Fibroblast of pulmonary artery (primary cell): ENCODE measurements at places on chromosomes 3 and 15.

DNA sequence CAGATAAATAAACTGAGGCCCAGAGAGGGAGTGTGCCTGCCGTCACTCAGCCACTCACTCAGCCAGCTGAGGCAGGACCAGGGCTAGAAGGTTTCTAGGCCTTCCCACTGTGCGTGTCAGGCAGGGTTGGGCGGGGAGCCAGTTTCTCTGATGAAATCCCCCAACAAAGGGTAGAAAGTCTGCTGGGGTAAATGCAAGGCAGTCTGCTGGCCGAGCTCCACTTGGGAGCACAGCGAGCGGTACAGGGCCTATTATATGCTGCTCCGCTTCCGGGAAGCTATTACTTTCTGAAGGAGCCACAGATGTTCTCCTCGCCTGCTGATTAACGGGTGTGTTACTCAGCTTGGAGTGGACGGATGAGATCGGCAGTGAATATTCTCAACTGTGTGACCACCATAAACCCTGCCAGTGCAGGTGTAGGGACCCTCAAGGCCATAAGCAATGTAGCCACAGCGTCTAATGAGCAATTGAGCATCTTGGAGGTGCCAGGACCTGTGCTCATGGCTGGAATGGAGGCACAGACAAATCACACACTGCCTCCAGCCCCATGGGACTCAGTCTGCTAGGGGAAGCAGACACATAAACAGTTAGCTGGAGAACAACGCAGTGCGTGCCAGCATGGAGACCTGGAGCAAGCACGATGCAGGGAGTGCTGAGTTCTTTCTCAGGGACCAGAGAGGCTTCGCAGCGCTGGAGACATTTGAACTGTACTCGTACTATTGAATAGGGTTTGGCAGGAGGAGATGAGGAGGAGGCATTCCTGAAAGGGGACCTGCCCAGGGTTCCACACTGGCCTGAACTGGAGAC is 42.1 kb downstream of the CORO2B start:
- DNase-seq = peak; percentile 99

- no peak for DNase-seq
Measured at GRCh38 chr15:37037071-37037655, 63.2 kb downstream of the MEIS2 start.

DNA sequence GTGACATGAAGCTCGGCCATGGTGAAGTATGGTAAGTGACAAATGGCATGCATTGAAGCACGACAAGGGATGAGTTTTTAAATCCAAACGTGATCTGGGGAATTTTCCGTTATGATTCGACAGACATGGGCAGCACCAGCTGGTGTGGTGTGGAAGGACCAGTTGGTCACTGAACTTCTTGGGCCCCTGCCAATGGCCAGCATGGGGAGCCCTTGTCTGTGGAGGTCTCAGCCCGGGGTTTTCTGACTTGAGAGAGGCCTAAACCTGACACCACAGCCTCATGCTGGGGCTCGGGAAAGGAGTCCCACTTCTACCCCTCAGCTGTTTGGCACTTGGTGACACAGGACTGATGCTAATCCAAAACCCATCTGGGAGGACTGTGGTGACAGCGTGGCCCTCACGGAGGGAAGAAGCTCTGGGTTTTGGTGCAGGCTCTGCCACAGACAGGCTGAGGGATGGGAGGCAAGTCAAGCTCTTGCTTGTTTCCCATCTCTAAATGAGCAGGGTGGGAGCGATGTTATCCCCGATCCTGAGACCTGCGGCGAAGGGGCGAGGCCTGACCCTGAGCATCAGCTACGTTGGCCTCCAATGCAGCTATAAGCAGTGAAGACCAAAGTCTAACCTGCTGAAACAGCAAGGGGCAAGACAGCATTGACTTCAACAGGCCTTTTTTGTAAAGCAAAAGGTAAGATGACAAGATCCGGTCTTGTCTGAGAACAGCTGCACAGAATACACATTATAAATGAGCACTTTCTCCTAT is 69.5 kb downstream of the ATP1B3 start:
- DNase-seq = no peak

DNA sequence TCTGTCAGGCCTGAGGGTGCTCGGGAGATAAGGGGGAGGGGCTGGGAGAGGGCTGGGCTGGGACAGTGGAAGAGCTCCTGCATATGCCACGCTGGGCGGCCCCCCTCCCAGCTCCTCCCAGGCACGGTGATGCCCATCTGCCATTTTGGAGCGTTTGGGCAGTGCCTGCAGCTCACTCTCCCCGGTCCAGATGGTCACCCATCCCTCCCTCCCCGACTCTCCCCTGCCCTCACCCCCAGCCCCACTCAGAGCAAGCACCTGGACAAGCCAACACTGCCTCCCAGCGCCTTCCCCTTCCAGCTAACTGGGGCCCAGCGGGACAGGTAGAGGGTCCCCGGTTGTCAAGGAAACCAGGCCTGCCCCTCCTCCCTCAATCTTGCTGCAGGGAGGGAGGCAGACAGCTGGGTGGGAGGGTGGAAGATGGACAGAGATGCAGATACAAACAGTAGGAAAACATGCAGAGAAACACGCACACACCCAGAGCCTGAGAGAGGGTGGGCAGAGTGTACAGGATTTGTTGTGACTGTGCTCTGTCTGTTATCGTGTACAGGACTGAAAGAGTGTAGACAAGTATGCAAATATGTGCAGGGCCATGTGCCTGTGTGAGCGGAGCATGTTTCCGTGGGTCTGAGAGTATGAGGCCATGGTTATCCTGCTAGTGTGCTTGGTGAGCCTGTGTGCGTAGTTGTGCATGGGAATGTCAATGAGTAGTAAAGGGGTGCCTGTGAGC is 17.5 kb upstream of the CORO2B start:
- DNase-seq = no peak

- no peak for DNase-seq
Measured at GRCh38 chr3:126433105-126433430, 38.4 kb downstream of the CFAP100 start.

DNA sequence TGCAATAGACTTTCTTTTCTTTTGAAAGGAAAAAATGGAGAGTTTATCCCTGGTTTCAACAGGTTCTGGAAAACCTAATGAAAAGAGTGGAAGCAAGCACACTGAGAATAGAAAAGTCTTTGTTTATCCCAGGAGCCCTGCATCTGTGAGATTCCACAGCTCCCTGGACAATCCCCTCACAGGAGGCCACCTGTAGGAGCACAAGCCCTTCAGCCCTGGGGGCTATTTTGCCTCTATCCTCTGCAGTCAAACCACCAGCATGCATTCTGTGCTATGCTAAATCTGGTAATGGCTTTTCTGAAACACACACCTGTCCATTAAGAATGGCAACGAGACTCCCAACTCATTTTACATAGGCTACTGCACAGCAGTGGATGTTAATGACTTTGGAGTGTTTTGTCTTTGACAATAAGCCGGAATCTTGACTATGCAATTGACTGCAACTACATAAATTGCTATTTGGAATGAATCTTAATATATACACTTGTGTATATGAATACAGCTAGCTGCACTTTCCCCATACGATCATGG is 369.4 kb downstream of the NR2F2 start:
- DNase-seq = no peak

DNA sequence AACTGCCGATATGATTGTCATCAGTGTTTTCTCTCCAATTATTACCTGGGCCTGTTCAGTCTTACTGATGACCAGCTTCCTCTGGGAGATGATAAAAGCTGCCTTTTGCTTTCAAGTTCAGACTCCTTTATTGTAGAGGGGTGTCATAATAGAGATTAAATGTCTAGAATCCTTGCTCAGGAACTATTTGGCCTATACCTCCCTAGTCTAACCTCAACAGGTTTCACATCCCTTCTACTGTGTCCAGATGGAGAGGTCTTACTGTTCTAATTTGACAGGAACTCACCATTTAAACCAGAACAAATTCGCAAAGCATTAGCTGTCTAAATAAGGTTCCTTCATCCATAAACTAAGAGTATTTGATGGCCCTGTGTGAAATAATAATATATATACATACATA is 88.0 kb downstream of the BCHE start:
- no peak for DNase-seq

DNA sequence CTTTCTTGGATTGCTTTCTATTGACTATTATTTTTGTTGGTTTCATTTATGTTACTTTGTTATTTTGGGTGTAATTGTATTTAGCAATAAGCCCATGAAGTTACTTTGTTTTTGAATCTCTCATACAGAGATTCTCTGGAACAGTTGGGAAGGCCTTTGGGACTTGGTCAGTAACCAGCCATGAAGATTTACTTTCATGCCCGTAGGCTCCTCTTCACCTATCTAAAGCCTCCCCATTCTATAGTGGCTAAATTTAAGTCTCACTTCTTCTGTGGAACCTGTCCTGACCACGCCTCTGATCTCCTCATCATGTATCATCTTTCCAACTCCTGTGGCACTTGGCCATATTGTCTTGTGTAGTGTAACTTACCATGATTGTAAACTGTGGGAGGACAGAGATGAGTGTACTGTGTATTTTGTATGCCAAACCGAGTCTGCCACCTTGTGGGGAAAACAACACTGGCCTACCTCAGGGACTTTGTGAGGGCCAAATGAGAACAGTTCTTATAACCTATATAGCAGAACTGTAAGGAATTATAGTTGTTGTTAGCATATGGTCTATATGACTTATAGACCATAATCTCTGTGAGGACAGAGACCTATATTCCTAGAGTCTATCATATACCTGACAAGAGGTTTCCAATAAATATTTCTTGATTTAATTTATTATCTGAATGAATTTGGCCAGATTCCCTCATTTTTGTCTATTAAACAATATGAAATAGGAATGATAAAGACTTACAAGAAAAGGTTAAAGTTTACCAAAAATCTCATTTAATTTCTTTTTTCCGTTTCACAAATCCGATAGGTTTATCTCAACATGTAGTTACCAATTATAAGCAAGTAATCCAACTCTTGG is 75.0 kb downstream of the STARD9 start:
- DNase-seq = peak; percentile 90

GRCh38 chr3:24639481-24640329 is 145.1 kb upstream of the THRB start:
- DNase-seq = no peak

- DNase-seq = no peak
Measured at GRCh38 chr3:84946240-84946639, 12.5 kb upstream of the CADM2 start.

DNA sequence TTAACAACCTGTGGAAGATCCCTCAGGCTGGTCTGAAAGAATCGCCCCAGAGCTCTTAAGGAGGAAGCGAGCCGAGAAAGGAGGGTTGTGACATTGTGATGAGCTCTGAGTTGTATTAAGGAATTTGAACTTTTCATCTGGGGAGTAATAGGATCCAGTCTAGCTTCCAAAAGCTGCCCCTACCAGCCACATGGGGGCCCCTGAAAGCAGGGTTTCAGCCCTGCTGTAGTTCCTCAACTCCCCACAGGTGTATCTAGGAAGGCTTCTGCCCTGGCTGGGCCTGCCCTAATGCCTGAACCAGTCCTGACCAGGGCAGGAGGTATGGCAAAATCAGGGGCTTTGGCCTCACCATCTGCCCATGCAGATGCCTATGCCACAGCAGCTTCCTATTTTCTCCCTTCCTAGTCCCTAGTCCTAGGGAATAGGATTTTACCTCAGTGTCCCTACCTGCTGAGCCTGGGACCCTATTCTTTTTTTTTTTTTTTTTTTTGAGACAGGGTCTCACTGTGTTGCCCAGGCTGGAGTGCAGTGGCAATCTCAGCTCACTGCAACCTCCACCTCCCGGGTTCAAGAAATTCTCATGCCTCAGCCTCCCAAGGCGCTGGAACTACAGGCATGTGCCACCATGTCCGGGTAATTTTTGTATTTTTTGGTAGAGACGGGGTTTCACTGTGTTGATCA is 5.0 kb upstream of the AP3S2 start:
- DNase-seq = peak; percentile 55

DNA sequence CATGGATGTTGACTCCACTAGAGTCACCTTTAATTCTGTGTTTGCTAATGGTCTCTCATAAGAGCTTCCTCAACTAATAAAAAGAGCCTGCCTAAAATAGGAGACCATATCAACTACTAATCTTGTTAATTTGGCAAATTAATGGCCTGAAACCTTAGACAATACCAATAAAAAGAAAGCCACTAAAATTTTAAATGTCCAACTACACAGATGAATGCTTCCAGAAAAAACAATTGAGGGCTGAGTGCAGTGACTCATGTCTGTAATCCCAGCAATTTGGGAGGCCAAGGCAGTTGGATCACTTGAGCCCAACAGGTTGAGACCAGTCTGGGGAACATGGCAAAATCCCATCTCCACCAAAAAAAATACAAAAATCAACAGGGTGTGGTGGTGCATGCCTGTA is 230.9 kb downstream of the NSUN3 start:
- DNase-seq = no peak

- DNase-seq = no peak
Measured at GRCh38 chr15:29522373-29523276, 253.0 kb upstream of the NSMCE3 start.
